GM06990 (cell line): ENCODE measurements at places on chromosomes 5 and 9.
A peak's percentile ranks its signal among the peaks of the same experiment; 100 is the strongest.

DNA sequence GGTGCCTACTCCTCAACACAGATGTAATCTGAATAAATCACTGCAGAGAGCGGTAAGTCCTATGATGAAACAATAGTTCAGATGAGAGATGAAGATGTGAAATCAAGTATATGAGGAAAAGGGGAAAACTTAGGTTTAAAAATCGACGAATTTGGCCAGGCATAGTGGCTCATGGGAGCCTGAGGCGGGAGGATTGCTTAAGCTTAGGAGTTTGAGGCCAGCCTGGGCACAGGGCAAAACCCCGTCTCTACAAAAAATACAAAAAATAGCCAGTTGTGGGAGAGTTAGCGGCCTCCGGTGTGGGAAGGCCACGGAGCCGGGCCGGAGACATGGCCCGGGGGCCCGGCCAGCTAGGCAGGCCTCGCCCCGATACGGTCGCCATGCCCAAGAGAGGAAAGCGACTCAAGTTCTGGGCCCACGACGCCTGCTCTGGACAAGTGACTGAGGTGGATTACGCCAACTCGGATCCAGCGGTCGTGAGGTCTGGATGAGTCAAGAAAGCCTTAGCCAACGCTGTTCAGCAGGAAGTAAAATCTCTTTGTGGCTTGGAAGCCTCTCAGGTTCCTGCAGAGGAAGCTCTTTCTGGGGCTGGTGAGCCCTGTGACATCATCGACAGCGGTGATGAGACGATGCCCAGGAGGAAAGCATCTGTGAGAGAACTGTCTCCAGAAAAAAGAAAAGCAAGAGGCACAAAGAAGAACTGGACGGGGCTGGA, 62.8 kb upstream of the SUB1 start:
- no peak for DNase-seq

GRCh38 chr5:56346044-56346710, 113.0 kb upstream of the ANKRD55 start:
- DNase-seq: no peak

DNA sequence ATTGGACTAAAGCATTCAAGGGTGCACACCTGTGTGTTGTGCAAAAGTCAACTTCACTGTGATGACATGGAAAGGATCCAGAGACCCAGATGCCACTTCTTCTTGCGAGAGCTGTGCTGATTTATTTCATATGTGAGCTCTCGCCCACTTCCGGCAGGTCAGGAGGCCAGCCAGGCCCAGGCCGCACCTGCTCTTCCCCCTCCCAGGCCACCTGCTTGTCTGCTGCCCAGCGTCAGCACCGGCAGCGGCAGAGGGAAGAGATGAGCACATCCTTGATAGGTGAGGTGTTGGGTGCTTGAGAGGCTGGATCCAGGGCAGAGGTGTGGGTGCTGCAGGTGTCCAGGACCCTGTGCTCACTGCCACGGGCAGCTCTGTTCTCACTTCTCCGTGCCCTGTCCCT, 242.9 kb downstream of the FANCC start:
- no peak for DNase-seq

GRCh38 chr9:113348437-113348836, 904 bp upstream of the BSPRY start:
- DNase-seq: no peak

DNA sequence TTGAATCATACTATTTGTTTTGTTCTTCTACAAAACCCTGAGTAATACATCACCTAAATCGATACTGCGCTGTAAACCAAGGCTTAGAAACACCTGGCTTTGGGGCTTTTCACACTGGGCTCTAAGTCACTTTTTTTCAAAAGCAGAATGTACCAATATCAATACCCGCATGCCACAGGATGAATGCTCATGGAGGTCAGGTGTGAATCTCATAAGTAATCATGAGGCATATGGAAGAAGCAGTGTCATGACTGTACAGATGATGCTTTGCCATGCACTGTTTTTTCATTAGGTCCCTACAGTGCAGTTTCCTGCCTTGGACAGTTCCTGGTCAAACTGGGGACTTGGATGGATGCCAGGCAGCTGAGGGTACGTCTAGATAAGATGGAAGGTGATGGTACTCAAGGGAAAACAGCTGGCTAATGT, 49.0 kb upstream of the ATG10 start:
- DNase-seq: peak; percentile 25

GRCh38 chr5:9930156-9930555, 300.0 kb upstream of the TAS2R1 start:
- no peak for DNase-seq

- DNase-seq: no peak
Measured at GRCh38 chr5:26757941-26758340, 280.4 kb downstream of the CDH9 start.

DNA sequence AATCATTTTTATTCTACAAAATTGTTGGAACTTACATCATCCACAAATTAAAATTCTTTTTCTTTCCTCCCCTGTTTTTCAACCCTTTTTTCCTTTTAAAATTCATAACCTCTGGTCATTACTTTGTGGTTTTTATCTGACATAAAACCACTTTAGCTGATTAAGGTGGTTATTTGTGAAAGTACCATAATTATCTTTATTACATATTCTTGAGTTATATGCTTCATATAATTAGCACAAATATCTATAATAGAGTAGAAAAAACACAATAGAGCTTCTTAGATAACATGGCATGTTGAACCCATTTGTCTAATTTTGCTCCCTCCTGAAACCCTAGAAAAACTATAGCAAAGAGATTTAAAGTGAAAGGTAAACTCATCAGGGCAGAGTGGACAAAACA, 22.9 kb upstream of the PPIC start:
- DNase-seq: no peak

DNA sequence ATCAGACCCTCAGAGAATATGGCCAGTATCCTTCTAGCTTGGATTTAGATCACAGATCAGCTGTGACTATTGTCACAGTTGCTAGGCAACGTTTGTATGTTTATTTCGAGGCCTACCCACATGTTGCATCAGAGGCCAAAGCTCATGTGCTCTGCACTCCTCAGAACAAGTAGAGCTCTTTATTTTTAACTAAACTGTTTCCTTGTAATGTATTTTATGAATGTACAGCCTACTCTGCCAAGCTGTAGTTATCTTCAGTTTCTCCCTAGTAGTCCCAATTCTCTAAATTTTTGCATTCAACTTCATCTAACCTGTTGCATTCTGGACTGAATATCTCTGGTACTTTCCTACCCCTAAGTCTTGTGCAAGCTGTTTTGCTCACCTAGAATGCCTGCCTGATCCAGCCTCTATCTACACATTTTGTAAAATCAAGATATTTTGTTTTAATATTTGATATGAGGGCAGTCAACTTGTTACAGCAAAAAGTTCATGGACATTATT, 52.8 kb downstream of the CAST start:
- DNase-seq: no peak

GRCh38 chr9:93203718-93204469, 20.0 kb downstream of the WNK2 start:
- DNase-seq: no peak

- DNase-seq: no peak
Measured at GRCh38 chr9:9362332-9362731, 1250.5 kb downstream of the PTPRD start.

DNA sequence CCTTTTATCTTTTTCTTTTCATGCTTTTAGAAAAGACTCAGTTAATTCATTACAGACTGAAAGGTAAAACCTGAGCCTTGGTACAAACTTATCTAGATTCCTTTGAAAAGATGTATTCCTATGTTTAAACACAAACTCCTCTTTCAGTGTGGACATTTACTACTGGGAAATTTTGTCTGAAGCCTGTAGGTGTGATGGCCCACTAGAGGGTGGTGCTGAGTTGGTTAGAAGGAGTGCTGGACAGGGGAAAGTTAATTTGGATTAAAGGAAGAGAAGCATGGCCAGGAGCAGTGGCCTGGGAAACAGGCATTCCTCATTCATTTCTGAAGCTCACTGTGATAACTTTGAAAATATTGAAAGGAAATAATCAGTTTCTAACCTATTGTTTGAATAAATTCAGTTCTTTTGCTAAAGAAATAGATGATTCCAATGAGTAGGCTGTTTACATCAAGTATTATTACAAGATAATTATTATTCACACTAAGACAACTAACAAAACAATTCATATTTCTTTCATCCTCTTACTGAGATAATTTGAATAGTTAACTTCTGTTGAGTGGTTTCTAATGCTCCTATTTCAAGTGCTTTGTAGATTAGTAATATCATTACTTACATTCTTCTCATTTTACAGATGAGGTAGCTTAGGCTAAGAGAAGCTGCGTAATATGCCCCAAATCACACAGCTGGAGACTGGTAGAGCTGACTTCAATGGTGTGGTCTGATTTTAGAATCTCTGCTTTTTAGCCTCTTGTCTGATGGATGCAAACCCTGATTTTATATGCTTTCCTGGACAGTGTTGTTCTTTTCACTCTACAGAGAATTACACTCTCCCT, 150.9 kb downstream of the ADGRV1 start:
- DNase-seq: no peak

- DNase-seq: no peak
Measured at GRCh38 chr5:131932235-131932634, 13.2 kb downstream of the MEIKIN start.

DNA sequence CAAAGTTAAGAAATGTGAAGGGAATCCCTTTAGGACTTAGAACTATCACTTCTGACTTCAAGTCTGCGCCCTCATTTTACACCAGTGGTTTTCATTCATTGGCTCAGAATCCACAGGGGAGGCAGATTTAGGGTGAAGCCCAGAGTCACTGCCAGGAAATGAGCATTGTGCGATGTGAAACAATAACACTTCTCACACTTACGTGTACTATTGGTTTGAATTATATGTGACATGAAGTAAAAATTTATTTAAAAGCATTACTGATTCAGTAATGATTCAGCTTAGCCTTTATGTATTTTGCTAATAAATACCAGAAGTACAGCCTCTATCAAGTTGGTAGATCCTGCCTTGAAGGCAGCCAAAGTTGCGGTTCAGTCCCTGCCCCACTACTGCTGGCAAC, 98.6 kb downstream of the PAM start:
- DNase-seq: no peak

DNA sequence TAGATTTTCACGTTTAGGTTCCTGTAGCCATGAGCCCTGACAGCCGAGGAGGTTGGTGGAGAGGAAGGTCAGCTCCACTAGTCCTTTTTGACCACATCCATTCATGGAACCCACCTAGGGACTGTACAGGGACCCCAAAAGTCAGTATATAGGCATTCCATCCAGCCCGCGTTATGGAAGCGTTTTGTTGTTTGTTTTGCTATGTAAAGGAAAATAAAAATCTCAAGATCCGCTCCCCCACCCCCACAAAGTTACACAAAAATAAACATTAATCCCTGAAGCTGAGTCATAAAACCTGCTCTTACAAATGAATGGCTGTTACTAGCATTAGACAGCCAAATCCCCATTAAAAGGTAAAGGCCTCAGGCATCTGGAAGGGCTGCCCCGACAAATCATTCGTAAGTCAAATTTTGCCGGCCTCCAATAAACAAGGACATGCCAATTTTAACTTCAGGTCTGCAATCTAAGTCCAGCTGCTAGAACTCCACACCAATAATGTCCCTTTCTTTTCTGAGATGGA, 292.9 kb downstream of the MED10 start:
- DNase-seq: no peak

DNA sequence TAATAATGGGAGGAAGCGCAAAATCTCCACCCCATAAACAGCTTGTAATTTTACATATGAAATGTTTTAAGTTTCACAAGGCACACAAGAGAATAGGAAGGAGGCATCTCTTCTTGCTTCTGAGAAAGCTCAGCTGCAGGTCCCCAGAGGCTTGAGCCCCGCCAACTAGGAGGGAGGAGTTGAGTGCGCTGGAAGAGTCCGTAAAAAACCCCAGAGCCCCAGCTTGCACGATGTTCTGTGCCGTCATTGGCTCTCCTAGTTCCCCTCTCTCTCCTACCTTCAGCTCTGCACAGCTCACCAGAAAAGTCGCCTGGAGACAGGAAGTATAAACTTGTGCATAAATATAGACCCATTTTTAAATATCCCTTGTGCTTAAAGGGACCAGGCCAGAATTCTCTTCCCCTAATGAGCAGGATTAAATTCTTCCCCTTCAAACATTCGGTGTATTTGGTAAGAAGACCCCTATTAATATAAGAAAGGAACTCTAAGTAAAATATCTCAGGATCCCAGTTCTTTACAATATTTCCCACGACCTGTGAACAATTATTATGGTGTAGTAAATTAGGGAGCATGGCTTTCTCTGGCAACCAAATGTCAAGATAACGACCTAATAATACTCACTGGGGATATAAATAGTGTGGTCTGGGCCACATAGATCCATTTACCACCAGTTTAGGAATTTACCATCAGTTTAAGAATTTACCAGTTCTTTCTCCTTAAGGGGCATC, 13.7 kb downstream of the GLRX start:
- peak; percentile 86 for DNase-seq

GRCh38 chr5:97243353-97243752, 60.3 kb upstream of the RIOK2 start:
- no peak for DNase-seq

DNA sequence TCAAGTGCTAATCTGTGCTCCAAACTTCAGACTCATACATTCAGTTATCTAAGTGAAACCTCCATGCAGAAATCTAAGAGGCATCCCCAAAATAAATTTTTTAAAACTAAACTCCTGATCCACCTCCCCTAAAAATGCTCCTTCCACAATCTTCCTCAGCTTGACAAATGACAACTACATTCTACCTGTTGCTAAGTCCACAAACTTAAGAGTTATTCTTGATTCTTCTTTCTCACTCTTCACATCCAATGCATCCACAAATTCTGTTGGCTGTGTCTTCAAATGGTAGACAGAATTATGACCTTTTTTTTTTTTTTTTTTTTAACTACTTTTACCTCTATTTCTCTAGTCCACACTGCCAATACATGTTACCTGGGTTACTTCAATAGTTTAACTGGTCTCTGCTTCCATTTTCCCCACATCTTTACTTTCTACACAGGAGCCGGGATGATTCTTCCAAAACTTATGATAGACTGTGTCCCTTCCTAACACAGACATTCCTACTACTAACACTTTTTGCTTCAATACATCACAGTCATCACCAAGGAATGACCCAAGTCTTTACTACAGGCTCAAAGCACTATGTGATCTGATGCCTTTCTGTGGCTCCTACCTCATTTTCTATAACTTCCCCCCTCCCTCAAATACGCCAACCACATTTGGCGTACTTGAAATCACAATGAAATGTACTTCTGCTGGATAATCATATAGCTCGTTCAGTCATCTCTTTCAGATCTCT, 143.6 kb downstream of the PDE4D start:
- no peak for DNase-seq

DNA sequence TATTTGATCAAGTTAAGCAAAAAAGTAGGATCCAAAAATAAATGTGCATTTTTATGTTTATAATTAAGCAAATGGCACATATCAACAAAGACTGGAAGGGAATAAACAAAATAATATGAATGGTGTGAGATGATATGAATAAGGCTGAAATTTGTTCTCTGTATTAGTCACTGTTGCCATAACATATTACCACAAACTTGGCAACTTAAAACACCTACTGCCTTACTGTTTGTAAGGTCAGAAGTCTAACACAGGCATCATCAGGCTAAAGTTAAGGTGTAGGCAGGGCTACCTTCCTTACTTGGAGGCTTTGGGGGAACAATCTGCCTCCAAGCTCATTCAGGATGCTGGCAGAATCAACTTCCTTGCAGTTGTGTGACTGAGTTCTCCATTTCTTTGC, 19.3 kb downstream of the PGGT1B start:
- DNase-seq: peak; percentile 13
